ENCODE measurements at places on chromosomes 2 and 18.

DNA sequence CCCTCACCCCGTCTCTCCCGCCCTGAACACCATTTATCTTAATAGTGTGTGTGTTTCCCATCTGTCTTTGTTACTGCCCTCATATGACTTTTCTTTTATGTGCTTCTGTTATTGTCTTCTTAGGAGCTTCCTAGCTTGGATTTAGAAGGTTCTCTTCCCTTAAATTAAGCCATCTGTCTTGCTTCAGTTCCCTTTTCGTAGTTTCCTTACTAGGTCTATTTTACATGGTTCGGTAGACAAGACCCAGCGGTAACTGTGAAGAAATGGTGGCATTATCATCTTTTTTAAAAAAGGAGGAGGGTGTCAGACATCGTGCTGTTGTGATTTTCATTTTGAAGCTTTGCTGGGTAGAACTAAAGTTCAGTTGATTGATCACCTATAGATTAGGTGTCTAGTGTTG, 10.3 kb downstream of the NCK2 start:
- no peak for DNase-seq

DNA sequence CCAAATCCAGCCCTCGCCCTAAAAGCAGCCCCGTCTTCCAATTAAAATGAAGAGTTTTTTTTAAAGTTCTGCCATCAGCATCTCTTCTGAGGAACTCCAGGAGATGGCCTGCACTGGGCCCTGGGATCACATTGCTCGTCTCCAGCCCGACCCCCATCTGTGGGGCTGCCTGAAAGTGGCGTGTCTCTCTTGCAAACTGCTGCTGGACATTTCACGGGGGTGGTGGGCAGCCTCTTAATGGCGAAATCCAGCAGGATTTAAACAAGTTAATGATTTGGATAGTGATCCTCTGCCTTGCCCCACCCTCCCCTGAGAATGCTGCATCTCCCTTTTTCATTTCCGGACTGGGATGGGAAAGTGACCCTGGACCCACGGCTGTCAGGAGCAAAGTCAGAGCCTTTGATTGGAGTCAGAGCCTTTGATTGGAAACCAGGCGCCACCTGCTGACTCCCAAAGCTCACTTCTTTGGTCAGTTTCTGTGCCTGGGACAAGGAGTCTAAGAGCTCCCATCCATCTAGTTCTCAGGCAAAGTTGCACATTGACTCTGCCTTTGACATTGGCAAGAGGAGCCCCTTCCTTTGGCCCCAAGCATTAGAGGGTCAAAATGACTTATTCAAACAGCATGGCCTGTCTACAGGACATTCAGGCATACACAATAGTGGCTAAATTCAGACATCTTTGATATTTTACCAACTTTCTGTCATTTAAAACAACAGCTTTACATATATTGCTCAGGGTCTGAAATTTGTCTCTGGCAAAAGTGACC, 155.2 kb downstream of the SH3BP4 start:
- DNase-seq = peak; percentile 58

- peak; percentile 4 for DNase-seq
Observed at GRCh38 chr2:53129851-53130250, 637.8 kb upstream of the CHAC2 start.

GRCh38 chr2:174877751-174878150, 113.5 kb upstream of the CHRNA1 start:
- DNase-seq = no peak

GRCh38 chr18:49677081-49677480, 115.2 kb downstream of the LIPG start:
- no peak for DNase-seq

DNA sequence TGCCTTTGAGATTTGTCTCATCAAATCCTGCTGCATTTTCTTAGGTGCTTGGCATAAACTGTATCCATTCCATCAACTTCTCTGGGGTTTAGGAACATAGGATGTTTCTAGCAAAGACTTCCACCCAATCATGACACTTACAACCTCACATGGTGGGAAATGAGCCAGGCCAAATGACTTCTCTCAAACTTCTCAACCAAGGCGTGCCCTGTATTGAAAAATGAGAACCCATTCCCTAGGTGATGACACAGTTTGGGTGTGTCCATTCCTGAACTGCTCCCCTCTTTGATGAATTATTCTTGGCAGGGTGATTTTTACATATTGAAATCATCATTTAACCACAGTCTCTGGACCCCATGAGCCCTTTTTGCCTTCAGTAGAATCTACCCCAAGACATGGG, 161.1 kb downstream of the EN1 start:
- DNase-seq = peak; percentile 42

DNA sequence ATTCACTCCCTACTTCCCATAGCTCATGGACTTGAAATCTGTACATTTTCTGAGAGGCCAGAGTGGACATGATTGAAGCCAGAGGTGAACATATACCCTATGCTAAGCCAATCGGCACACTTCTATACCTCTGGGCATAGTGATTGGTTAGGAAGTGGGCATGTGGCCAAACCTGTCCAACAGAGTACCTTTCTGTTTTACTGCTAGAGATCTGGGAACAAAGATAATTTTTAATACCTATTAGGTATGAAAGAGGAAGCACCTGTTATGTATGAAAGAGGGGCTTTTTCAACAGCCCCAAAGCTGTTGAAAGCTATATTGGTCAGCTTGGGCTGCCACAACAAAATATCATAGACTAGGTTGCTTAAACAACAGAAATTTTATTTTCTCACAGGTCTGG, 27.7 kb downstream of the METTL8 start:
- no peak for DNase-seq

- DNase-seq = no peak
Observed at GRCh38 chr18:13264091-13265007, 45.8 kb downstream of the LDLRAD4 start.

DNA sequence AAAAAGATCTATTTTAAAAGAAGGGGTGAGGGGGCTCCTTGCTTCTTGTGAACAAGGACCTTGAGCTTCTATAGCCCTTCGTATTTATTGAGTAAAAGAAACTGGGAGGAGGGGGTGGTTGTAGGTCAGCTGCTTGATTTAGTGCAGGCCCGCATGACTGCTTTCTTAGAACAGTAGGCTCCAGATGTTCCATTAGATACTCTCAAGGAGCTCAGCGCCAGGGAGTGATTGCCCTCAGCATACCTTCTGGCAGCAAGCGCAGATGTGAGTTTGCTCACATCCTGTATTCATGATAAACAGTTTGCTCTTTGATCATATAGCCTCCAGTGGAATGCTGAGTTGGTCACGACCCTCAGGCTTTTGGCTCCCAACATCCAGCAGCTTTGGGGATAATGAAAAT, 108.9 kb upstream of the XPO1 start:
- no peak for DNase-seq

GRCh38 chr18:54558609-54559585, 32.1 kb upstream of the DYNAP start:
- peak; percentile 7 for DNase-seq

DNA sequence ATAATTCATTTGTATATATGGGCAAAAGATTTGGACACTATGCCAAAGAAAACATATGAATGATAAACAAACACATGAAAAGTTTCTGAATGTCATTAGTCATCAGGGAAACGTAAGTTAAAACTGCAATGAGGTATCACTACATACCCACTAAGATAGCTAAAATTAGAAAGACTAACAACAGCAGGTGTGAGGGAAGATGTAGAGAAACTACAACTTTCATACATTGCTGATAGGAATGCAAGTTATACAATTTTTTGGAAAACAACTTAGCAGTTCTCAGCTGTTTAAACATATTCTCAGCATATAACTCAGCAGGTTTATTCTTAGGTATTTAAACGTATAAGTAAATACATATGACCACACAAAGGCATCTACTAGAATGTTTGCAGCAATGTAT, 563.5 kb upstream of the KLHL29 start:
- no peak for DNase-seq

DNA sequence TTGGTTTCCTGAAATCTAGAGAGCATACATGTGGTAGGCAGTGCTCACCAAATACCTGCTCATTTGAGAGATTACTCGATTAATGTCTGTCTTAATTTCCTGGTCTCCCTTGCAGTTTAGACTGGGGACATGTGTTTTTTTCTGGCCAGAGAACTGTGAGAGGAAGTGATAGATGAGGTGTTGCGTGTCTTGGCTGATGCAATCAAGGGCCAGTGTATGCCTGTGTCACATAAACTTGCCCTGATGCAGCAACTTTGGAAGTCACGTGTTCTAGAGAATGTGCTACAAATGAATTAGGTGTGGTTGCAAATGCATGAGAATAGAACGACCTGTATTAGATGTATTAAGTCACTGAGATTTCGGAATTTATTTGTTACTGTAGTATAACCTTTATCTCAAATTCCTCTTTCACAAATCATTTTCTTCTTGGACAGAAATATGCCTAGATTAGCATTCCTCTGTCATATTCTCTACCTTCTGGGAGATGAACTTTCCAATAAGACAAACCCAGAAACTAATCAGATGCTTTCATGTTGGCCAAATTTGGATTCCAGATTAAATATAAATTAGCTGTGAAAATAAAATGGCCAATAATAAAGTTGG, 9.9 kb upstream of the IL1A start:
- peak; percentile 69 for DNase-seq

GRCh38 chr2:149055751-149056150, 17.3 kb downstream of the LYPD6B start:
- no peak for DNase-seq

DNA sequence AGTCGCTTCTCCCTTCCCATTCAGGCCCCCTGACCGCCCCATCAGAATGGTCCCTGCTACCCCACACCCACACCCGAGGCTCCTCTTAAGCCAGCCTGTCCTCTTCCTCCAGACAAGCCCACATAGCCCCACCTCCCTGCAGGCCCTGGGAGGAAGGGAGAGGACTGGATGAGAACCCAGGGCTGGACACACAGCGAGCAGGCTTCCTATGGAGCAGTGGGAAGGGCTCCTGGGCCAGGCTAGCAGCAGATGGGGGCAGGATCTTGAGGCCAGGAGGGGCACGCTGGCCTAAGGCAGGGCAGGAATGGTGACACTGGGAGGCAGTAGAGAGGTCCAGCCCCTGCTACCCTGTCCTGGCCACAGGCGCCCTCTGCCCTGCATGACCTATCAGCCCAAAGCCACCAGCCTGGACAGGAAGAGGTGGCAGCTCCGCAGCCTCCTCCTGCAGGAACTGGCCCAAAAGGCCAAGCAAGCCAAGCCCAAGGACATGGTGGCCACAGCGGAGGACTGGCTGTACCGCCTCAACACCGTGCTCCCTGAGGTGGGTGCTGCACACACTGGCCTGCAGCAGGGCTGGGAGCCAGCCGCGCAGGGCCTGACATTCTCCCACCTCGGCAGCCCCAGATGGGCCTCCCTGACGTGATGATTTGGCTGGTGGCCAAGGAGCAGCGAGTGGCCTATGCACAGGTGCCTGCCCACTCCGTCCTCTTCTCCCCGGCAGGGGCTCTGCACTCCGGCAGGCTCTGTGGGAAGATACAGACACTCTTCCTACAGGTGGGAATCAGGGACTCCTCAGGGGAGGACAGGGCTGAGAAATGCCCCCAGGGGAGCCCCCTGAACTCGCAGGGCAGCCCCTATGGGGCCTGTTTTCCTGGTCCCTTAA, 43.3 kb downstream of the FER1L5 start:
- no peak for DNase-seq

DNA sequence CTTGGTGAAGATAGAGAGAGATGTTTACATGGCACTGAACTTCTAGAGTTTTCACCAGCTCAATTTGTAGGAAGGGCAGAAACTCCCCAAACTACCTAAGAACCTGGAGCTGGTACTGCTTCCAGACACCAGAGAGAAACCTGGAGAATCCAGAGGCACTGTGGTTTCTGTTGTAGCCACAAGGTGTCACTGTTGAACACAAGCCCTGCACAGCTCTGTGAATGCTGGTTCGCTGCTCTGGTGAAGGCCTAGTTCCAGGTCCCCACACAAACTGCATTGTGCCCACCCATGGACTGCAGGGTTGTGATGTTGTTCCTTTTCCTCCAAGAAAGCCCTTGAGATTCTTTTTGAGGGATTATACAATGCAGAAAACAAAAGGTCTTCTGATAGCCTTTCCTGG, 150.5 kb upstream of the HS6ST1 start:
- DNase-seq = no peak

DNA sequence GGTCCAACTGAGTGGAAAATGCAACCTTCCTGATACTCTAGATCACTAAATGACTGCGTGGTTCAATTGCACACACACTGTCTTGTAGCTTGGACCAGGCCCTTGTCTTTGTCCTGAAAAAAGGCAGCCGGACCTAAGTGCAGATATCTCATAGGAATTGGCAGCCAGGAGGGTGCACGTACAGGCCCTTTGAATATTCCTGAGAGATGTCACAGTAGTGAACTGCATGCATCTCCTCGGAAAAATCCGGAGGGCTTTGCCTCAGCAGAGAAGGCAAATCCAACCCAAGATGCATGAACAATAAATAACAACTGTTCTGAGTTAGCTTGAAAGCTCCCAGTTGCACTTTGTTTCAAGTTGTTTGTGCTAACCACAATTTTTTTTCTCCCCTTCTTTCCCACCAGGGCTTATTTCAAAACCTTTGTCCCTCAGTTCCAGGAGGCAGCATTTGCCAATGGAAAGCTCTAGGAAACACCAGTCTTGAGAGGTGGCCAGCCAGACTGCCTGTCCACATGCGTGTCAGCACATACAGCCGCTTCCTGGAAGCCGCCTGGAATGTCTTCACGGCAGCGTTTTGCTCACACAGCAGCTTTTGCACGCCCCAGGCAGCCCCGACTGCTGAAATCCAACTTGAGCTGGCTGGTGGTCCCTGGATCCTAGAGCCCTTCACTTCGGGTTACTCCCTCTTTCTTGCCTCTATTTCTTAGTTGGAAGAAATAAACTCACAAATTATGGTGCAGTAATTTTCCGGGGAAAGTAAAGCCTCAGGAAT, 54.4 kb upstream of the FOSL2 start:
- DNase-seq = peak; percentile 59
